HTR-8/SVneo (cell line): ENCODE measurements at places on chromosomes 5 and 9.

- DNase-seq: no peak
Observed at GRCh38 chr9:119365291-119366027, 3.8 kb downstream of the BRINP1 start.

- DNase-seq: no peak
Observed at GRCh38 chr5:5018578-5018970, 121.6 kb upstream of the ADAMTS16 start.

DNA sequence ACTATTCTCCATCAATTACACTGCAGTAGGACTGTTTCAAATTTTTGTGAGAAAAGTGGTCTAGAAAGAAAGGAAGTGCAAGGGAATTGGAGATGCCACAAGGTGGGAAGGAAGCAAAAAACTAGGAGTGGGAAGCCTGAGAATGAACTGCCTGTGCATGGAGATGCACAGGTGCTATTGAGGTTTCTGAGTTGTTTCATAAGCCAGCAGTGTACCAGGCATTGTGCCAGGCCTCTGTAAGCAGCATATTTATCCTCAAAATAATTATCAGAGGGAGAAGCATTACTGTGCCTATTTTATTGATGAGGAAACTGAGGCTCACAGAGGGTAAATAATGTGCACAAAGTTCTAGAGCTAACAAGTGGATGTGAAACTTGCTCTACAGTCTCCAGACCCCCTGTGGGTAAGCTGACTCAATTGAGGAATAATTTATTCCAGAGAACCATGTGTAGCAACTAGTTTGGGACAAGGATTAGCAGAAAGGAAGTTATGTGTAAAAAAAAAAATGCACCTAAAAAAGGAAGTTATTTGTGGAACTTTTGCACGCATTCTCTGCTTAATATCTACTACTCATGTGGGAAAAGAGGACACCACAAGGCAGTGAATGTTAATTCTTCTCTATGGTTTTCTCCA, 96.7 kb downstream of the SNCAIP start:
- DNase-seq: no peak

DNA sequence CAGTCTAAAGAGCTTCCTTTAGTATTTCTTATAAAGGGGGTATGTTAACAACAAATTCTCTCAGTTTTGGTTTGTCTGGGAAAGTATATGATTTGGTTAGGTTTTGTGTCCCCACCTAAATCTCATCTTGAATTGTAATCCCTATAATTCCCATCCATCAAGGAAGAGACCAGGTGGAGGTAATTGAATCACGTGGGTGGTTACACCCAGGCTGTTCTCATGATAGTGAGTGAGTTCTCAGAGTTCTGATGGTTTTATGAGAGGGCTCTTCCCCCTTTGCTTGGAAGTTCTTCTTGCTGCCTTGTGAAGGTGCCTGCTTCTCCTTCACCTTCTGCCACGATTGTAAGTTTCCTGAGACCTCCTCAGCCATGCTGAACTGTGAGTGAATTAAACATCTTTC, 109.1 kb downstream of the MACIR start:
- DNase-seq: no peak

DNA sequence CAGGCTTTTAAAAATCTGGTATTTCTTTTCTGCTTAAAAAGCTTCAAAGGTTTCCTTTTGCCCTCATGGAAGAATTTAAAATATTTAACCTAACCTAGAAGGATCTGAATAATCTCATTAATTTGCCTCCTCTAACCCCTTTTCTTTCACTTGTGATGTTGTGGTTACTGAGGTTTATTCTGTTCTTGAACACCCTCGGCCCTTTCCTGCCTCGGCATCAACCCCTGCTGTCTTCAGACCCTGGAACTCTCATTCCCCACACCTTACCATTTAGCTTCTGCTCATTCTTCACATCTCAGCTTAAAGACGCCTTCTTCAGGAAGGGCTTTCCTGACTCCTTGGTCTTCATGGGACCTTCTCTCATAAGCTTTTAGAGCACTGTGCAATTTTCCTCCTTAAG, 131.4 kb upstream of the MAN2A1 start:
- DNase-seq: no peak

- no peak for DNase-seq
Observed at GRCh38 chr9:107894572-107895261, 405.1 kb upstream of the KLF4 start.

DNA sequence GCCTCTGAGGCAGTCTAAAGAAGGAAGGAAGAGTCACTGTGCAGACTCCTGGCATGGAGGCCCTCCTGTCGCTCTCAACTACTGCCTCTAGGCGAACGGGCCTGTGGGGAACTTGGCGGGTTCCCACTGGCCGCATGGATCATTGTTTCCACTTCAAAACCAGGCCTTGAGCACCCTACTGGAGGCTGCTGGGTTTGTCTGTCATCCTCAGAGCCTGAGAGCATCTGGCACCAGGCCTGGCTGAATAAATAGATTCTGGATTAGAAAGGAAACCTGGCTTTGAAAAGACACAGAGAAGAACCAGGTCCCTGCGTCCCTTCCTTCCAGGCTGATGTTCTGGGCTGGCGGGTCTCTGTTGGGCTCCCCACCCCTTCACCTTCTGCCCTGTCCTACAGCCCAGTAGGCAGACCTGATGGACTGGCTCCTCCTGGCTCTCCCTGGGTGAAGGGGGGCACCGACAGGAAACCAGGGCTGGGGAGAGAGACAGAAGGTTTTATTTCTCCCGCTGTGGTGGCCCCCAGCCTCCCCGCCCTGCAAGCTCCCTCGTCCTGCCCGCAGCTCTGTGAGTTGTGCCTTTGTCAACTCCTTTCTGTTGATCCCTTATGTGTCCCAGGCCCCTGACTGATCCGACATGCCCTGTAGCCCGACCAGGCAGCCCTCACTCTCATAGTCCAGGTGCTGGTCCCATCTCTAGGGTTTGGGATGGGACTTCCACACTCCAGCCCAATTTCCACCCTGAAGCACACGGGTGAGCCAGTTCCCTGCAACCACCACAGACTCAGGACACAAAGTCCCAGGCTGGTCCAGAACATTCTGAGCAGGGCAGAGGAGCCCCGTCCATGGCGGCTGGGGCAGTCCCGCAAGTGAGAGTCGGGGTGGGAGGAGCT, 50.1 kb downstream of the ADAMTS2 start:
- no peak for DNase-seq

DNA sequence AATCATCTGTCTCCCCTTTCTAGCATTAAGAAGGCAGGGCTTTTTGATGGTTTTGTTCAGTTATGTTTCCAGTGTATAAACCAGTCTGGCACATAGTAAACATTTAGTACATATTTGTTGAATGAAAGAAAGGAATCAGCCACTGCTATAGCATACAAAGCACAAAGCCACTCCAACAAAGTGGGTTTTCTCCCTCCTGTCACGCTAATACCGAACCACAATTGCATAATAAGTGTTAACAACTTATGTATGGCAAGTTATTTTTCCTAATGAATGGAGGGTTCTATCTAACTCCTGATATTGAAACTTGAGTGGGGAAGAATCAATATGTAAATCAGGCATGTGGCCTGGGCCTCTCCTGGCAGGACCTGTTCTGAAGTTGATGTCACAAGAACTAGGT, 53.9 kb downstream of the PRUNE2 start:
- DNase-seq: no peak

DNA sequence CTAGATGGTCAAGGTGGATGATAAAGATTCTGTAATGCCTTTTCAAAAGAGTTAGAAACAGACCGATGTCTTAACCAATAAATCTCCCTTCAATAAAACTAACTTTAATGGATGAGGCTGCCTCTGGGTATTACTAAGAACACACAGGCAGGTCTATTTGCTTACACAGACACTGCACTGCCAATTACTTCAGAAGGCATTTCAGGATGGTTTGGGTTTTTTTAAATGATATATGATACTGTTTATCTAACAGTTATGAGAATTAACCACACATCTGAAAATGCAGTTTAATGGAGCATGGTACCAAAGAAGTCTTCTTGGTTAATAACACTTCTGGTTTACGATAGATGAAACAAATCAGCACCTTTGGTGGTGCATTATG, 367.9 kb upstream of the GRAMD2B start:
- no peak for DNase-seq

GRCh38 chr5:68711293-68712200, 382.3 kb upstream of the SLC30A5 start:
- no peak for DNase-seq

GRCh38 chr5:158709279-158709678, 390.4 kb downstream of the EBF1 start:
- DNase-seq: no peak

- DNase-seq: no peak
Observed at GRCh38 chr9:136153381-136154065, 34.8 kb upstream of the TMEM250 start.

GRCh38 chr5:140005145-140005591, 37.9 kb downstream of the NRG2 start:
- no peak for DNase-seq

GRCh38 chr9:113690055-113690740, 185.9 kb upstream of the ZNF618 start:
- DNase-seq: no peak

GRCh38 chr5:124461941-124462340, 284.5 kb downstream of the ZNF608 start:
- no peak for DNase-seq
